ENCODE measurements at places on chromosomes 2 and 18. TPM values are rescaled to one million over a fixed set of nuclear protein-coding genes. Genes with fewer than 3 reads are reported as not detected.

The SLC14A1 gene
- 0.95 TPM for polyA plus RNA-seq

The AGAP1 gene
- 25.9 TPM for polyA plus RNA-seq

- no peak for DNase-seq
Measured at GRCh38 chr2:42812899-42813479, 20.6 kb upstream of the HAAO start.

The ABCB11 gene
- not detected for polyA plus RNA-seq

The FZD7 gene
- polyA plus RNA-seq: 24.4 TPM

Measured in forelimb muscle (tissue), 1 donor.